ENCODE measurements at places on chromosomes 5 and 9.

DNA sequence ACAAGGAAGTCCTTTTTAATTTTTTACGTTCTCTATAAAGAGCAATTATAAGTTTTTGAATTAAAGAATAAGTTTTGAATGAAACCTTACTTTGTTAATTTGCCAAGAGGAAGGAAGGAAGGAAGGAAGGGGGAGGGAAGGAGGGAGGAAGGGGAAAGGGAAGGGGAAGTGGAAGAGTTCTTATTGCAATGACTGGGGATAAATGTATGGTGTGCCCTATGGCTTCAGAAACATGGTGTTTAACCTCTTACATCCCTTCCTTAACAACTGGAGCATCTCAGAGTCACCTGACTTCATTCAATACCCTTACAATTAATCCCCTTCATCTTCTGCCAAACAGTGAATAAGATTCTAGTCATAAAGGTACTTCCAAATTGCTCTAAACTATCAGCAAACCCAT is 16.0 kb downstream of the CEMIP2 start:
- DNase-seq = no peak

DNA sequence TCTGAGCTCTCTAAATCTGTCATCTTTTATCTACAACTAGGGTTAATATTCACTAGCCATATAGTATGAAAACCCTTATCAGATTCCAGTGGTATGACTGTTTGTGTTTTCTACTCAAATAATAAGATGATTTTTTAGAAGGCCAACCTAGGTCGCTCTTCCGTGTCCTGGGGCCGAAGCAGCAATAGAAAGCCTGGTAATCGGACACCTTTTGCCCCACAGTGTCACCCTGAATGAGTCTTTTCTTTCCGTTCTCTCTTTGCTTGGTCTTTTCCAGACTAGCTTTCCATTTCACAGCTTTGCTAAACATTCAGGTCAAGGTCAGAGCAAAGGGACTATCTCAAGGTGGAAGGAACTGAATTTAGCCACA is 243.3 kb upstream of the ANKRD55 start:
- no peak for DNase-seq

- DNase-seq = no peak
Observed at GRCh38 chr5:56845277-56845676, 29.9 kb downstream of the MAP3K1 start.

- DNase-seq = no peak
Observed at GRCh38 chr5:15718421-15719179, 218.6 kb downstream of the FBXL7 start.

DNA sequence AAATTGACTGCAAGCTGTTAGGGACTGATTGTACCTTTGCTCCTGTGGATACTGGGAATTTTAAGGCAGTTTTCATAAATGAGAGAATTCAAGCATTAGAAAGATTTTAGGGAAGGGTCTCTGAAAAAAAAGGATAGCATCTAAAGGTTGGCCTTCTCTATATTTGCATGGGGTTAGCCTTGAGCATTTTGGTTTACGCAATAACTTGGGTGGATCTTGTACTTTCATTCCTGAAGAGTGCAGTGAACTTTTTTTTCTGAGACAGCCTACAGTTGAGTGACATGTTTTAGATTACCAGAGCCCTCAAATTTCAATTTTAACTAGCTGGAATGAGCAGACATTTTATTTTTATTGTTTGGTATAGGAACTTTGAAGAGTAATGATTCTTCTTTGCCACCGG is 91.6 kb upstream of the NR3C1 start:
- DNase-seq = peak; percentile 72

DNA sequence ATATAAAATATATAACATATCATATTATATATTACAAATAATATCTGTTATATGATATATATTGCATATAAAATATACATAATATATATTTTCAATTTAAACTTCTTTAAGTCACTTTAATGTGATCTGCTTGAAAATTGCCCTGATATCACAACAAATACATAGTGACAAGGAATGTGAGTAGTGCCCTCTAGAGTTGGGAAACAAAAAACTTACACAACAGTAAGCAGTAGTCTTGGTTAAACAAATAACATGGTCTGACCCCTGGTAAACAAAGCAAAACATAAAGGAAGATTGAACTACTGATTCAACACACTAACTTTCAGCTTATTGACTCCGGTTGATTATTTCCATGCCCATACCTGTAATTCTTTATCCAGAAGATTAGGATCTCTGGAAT is 188.3 kb upstream of the NMUR2 start:
- DNase-seq = no peak

GRCh38 chr5:34534523-34535103 is 121.5 kb upstream of the RAI14 start:
- DNase-seq = peak; percentile 72

- DNase-seq = no peak
Observed at GRCh38 chr5:135326296-135327254, 72.5 kb downstream of the MACROH2A1 start.

- DNase-seq = peak; percentile 59
Observed at GRCh38 chr9:111118256-111118948, 80.1 kb upstream of the LPAR1 start.

GRCh38 chr9:136791516-136792276 is 552 bp downstream of the TMEM141 start:
- DNase-seq = no peak

GRCh38 chr5:177601577-177602457 is 1.9 kb downstream of the B4GALT7 start:
- peak; percentile 17 for DNase-seq

- no peak for DNase-seq
Observed at GRCh38 chr9:16013826-16014225, 461.0 kb downstream of the CCDC171 start.

DNA sequence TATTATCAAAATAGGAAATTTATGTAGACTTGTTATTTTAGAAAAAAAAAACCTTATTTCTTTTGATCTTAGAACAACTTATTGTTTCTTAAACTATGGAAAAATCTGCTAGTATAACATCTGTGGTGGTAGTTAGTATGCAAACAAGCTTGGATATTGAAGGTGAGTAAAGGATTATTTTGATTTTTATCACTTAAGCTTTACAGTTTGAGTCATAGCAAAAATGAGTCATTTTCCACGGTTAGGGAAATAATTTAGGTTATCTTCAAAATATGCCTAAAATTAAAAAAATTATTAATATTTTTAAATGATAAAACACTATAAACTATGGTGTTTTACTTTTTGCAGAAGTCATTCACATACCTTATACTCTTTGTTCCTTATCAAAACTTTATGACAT is 107.2 kb upstream of the DHFR start:
- peak; percentile 27 for DNase-seq

- peak; percentile 94 for DNase-seq
Observed at GRCh38 chr5:147530530-147531389, 20.9 kb upstream of the DPYSL3 start.

DNA sequence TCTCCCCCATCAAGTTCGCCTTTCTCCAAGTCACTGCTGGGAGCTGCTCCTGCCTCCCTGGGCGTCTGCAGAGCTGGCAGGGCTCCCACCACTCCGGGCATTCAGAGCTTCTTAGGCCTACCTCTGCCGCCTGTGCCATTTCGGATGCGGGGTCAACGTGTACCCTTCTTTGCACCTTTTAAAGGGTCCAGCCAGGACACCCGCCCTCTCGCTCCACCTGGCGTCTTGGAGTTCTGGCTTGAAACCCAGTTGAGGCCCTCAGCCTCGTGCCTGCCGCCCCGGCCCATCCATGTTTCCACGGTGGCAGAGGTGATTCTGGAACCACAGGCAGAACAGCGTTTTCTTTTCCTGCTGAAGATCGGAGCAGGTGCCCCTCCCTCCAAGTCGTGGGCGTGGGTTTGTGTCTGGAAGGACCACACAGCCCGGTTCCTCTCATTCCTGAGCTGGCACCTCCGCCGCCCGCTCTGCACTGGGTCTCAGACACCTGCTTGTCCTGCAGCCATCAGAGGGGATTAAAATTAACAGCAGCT is 32.9 kb downstream of the NDUFS6 start:
- DNase-seq = no peak

GRCh38 chr5:78908173-78909061 is 76.7 kb downstream of the ARSB start:
- peak; percentile 87 for DNase-seq

DNA sequence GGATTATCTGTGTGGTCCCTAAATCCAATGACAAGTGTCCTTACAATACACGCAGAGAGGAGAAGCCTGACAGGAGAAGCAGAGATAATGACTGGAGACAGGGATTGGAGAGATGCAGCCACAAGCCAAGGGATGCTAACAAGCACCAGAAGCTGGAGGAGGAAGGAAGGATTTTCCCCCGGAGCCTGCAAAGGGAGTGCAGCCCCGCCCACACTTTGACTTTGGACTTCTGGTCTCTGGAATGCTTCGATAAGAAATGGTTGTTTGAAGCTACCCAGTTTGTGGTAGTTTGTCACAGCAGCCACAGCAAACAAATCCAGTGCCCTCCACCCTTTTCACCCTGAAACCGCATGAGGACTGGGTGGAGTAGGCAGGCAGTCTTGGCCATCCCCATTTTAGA is 77.2 kb upstream of the BOD1 start:
- no peak for DNase-seq

DNA sequence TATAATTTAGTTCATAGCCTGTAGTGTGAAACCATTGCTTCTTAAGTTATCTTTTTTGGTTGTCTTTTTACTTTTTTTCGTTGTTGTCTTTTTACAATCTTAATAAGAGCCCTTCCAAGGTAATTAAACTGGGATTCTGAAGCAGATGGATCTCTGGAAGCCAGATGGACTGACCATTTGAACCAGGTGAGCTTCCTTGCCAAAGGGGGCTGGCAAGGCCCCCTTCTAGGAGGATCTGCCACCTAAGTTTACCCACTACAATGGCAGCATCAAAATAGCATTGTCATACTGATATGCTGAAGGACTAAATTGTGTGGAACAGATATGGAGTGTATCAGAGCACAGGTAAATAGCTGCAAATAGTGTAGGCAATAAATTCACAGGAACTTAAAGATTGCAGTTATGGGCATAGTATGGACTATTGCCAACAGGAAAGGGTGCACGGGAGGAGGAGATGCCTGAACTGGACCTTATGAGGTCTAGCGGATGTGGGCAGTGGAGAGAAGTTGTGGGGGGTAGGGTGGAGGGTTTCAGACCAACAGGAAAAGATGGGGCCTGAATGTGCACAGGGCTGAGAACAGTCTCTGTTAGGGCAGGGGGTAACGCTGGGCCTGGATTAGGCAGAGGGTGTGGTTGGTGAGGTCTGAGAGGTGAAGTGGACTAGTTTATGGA is 61.5 kb upstream of the CTXN3 start:
- DNase-seq = no peak

DNA sequence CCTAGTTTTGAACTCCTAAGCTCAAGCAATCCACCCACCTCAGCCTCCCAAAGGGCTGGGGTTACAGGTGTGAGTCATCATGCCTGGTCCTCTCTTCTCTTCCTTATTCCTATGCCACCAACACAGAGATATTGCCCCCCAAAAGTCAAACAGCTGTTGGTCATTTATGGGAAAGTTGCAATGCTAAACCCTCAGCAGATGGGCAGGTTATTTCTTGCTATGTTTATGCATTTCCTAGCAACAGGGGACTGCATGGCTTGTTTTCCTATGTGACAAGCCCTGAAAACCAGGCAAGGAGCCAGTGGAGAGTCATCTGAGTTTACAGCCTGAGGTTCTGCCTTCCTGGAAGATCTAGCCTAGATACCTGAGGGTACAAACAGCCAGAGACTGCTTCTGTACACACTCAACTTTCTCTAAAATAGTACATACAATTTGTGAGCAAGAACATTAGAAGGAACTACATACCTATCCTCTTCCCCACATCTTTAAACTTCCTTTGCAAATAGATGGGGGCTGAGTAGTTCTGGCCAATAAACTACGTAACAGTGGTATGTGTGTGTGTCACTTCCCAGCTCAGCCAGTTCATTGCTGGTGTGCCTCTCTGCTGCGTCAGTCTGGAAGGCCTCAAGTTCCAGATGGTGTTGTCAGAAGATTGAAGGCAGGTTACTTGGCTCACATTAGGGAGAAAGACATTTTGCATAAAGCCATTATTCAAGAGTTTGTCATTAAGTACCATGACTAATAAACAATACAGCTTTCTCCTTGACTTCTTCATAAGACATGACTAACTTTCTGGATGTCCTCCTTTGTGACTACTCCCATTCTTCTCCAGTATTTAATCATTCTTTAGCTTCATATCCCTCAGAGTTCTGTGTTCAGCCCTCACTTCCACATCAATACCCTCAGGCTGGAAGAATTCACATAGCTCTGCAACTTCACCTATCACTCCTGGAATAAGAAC is 65.3 kb downstream of the CSNK1A1 start:
- peak; percentile 99 for DNase-seq

- peak; percentile 68 for DNase-seq
Observed at GRCh38 chr9:92046676-92047075, 68.5 kb downstream of the SPTLC1 start.

DNA sequence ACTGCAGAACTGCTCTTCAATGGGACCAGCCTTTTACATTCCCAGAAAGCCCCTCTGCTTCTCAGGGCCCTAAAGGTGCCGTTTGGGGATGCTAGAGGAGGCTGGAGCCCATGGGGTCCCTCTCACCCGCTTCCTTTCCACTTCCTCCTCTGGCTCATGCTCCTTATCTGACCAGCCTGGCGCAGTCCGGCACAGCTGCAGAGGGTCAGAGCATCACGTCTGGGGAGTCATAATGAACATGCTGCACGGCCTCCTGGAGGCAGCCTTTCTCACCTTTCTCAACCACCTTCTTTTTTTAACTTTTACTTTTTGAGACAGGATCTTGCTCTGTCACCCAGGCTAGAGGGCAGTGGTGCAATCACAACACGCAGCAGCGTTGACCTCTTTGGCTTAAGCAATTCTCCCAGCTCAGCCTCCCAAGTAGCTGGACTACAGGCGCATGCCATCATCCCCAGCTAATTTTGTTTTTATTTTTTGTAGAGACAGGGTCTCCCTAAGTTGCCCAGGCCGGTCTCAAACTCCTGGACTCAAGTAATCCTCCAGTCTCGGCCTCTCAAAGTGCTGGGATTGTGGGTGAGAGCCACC is 15.1 kb upstream of the TCF7 start:
- no peak for DNase-seq

DNA sequence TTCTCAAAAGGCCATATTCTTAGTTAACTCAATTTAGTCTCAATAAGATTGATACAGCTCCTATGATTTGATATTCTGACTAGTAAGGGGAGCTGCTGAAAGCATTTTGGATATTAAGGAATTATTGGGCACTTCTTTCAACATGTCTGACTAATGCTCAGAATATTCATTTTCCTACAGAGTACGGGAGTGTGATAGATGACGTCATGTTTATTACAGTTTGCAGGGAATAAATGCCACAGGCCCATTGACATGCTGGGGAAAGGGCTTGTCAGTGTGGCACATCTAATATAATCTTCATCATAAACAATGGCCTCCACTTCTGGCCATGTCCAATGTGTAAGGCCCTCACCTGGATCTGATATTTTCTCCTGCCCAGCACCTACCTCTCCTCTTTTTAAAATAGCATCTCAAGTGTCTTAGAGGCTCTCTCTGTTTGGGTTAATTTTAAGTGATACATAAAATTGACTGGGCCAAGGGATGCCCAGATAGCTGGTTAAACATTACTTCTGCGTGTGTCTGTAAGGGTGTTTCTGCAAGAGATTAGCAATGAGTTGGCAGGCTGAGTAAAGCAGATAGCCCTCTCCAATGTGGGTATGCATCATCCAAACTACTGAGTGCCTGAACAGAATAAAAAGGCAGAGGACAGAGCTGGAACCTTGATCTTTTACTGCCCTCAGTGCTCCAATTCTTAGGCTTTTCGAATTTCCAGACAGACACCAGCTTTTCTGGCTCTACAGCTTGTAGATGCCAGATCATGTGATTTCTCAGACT is 99.3 kb downstream of the SLC24A2 start:
- no peak for DNase-seq

Data from fibroblast of lung (primary cell).